Central memory CD8-positive, alpha-beta T cell (primary cell): ENCODE measurements at places on chromosomes 2 and 18.
A peak's percentile ranks its signal among the peaks of the same experiment; 100 is the strongest.

GRCh38 chr2:174593574-174594203, 3.9 kb downstream of the WIPF1 start:
- H3K4me1 ChIP-seq = peaks cover 63% of the 10 kb centered on the region
- no peaks in the 10 kb centered on the region for H3K27me3 ChIP-seq
- H3K36me3 ChIP-seq = peaks cover 58% of the 10 kb centered on the region
- peak overlapping the region; percentile 78 for H3K4me3 ChIP-seq
- peak overlapping the region; percentile 98 for H3K27ac ChIP-seq

- peak overlapping the region; percentile 6 for H3K27ac ChIP-seq
- H3K27me3 ChIP-seq = no peaks in the 10 kb centered on the region
- H3K36me3 ChIP-seq = peaks cover 9% of the 10 kb centered on the region
- peaks cover 68% of the 10 kb centered on the region for H3K4me1 ChIP-seq
Observed at GRCh38 chr2:37630776-37631175, 40.7 kb downstream of the CDC42EP3 start.

- H3K27ac ChIP-seq = no peak overlapping the region
- DNase-seq = no peak
- H3K36me3 ChIP-seq = peaks cover 1% of the 10 kb centered on the region
Observed at GRCh38 chr2:26675651-26676255, 16.8 kb upstream of the KCNK3 start.

GRCh38 chr18:28174181-28174905, 2.6 kb downstream of the CDH2 start:
- peaks cover 36% of the 10 kb centered on the region for H3K27me3 ChIP-seq
- no peak overlapping the region for H3K4me3 ChIP-seq
- H3K27ac ChIP-seq = no peak overlapping the region
- H3K36me3 ChIP-seq = no peaks in the 10 kb centered on the region
- no peak for DNase-seq

- no peak overlapping the region for H3K4me3 ChIP-seq
- no peak overlapping the region for H3K27ac ChIP-seq
- no peaks in the 10 kb centered on the region for H3K4me1 ChIP-seq
- H3K36me3 ChIP-seq = no peaks in the 10 kb centered on the region
- no peaks in the 10 kb centered on the region for H3K27me3 ChIP-seq
Observed at GRCh38 chr2:34416856-34417255, 817.8 kb upstream of the FAM98A start.

DNA sequence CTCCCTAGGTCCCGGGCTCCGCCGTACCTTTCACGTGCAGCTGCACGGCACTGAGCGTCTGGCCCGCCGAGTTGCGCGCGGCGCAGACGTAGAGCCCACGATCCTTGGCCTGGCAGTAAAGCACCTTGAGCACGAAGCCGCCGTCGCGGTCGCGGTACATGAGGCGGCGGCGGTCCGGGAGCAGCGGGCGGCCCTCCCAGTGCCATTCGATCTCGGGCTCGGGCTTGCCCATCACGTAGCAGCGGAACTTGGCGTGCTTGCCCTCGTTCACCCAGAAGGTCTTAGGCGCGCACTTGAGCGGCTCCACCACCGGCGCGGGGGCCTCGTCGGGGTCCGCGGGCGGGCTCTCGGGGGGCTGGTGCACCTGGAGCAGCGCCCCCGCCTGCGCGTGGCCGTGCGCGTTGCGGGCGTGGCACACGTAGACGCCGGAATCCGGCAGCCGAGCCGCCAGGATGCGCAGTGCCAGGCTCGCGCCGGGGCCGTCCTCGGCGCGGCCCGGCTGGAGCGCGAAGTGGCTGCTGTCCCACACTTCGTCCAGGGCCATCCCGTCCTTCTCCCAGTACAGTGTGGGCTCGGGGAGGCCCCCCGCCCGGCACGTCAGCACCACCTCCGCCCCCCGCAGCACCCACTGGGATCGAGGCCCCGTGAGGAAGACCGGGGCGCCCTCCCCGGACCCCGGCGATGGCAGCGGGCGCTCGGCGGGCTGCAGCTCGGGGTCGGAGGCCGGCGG, 980 bp downstream of the OBSL1 start:
- H3K36me3 ChIP-seq = no peaks in the 10 kb centered on the region
- H3K27me3 ChIP-seq = peaks cover 77% of the 10 kb centered on the region

- no peak for DNase-seq
- no peak overlapping the region for H3K27ac ChIP-seq
- peaks cover 19% of the 10 kb centered on the region for H3K27me3 ChIP-seq
- peaks cover 6% of the 10 kb centered on the region for H3K4me1 ChIP-seq
- H3K36me3 ChIP-seq = no peaks in the 10 kb centered on the region
Observed at GRCh38 chr2:118906186-118906585, 35.8 kb upstream of the MARCO start.

GRCh38 chr2:64212801-64213321, 68.6 kb upstream of the PELI1 start:
- H3K27me3 ChIP-seq = no peaks in the 10 kb centered on the region
- H3K36me3 ChIP-seq = peaks cover 2% of the 10 kb centered on the region
- H3K4me1 ChIP-seq = peaks cover 11% of the 10 kb centered on the region
- H3K27ac ChIP-seq = no peak overlapping the region

- DNase-seq = no peak
- H3K27ac ChIP-seq = no peak overlapping the region
- no peak overlapping the region for H3K4me3 ChIP-seq
- H3K27me3 ChIP-seq = no peaks in the 10 kb centered on the region
Observed at GRCh38 chr2:182941919-182942318, 75.5 kb upstream of the FRZB start.

DNA sequence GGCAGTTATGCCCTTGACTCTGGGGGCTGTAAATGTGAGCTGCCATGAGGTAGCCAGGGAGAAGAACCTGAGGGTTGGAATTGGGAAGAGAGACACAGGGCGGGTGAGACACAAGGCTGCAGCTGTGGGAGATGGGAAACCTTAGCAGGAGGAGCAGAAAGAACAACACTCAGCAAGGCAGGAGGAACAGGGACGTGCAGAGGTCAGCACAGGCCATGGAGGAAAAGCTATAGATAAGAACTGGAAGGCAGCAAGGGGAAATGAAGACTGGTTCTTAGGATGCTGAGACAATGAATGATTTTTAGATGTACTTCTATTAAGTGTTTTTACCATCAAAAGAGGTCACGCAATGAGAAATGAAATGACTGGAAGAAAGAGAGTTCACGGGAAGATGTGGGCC, 80.2 kb downstream of the USP40 start:
- H3K4me1 ChIP-seq = no peaks in the 10 kb centered on the region
- H3K36me3 ChIP-seq = peaks cover 20% of the 10 kb centered on the region
- peak overlapping the region; percentile 44 for H3K27ac ChIP-seq
- no peak overlapping the region for H3K4me3 ChIP-seq
- DNase-seq = no peak
- H3K27me3 ChIP-seq = no peaks in the 10 kb centered on the region

GRCh38 chr2:189131991-189132390, 47.6 kb downstream of the COL5A2 start:
- DNase-seq = no peak
- no peak overlapping the region for H3K4me3 ChIP-seq
- no peak overlapping the region for H3K27ac ChIP-seq

- H3K36me3 ChIP-seq = no peaks in the 10 kb centered on the region
- no peaks in the 10 kb centered on the region for H3K4me1 ChIP-seq
- no peak overlapping the region for H3K4me3 ChIP-seq
- H3K27me3 ChIP-seq = peaks cover 29% of the 10 kb centered on the region
- no peak for DNase-seq
- H3K27ac ChIP-seq = no peak overlapping the region
Observed at GRCh38 chr2:166157578-166157977, 29.8 kb upstream of the SCN1A start.

- no peak overlapping the region for H3K27ac ChIP-seq
- H3K4me3 ChIP-seq = no peak overlapping the region
- no peaks in the 10 kb centered on the region for H3K27me3 ChIP-seq
- DNase-seq = no peak
Observed at GRCh38 chr2:80429251-80429650, 124.7 kb upstream of the LRRTM1 start.

- no peaks in the 10 kb centered on the region for H3K4me1 ChIP-seq
- no peak overlapping the region for H3K27ac ChIP-seq
- DNase-seq = no peak
- peaks cover 1% of the 10 kb centered on the region for H3K36me3 ChIP-seq
Observed at GRCh38 chr2:185859506-185859905, 120.9 kb downstream of the FSIP2 start.

DNA sequence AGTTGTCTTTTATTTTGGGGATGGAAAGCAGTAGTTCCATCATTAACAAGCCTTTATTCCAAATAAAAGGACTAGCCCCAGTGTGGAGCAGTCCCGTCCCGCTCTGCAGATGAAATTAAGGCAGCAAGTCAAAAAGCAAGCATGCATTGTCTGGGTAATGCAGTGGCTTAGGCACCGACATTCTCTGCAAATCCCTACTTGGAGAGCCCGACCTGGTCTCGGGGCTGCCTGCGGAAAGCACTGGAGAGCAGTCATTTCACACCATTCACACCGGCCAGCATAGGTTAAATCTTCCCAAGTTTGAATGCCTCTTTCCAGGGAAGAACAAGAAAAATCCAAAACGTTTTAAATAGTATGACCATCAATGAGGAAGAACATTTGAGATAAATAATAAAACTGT, 24.4 kb upstream of the RAB12 start:
- H3K4me1 ChIP-seq = no peaks in the 10 kb centered on the region
- no peak for DNase-seq
- peaks cover 2% of the 10 kb centered on the region for H3K36me3 ChIP-seq
- peaks cover 65% of the 10 kb centered on the region for H3K27me3 ChIP-seq
- no peak overlapping the region for H3K27ac ChIP-seq

DNA sequence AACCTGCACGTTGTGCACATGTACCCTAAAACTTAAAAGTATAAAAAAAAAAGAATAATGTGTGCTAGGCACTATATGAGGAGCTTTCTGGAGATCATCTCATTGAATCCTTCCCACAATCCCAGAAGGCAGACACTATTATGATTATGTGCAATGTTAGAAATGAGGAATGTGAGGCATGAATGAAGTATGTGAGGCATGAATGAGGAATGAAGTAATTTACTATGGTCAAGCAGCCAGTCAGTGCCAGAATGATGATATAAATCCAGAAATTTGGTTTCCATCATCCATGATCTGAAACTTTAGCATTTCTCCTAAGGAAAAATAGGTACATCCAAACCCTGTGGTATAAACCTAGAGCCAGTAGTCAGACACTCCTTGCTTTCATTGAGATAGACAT, 42.0 kb downstream of the CCDC148 start:
- H3K4me3 ChIP-seq = no peak overlapping the region
- H3K4me1 ChIP-seq = no peaks in the 10 kb centered on the region
- peaks cover 38% of the 10 kb centered on the region for H3K27me3 ChIP-seq

DNA sequence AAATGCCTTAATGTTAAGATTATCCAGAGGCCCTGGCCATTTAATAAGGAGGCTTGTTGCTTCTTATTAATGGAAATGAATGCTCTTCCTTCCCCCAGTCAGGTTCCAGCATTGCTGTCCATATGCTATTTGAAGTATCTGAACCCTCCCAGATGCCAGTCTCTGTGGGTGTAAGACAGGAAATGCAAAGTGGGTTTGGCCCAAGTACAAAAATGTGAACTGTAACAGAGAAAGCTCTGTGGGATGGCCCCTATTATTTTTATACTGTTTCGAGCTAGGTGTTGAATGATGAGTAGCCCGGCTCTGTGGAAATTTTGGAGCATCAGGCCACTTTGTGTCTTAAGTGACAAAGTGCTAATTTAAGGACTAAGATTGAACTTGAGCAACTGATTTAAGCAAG, 141.0 kb downstream of the UXS1 start:
- H3K4me1 ChIP-seq = peaks cover 57% of the 10 kb centered on the region
- H3K27ac ChIP-seq = peak overlapping the region; percentile 63
- peak overlapping the region; percentile 64 for H3K4me3 ChIP-seq

GRCh38 chr18:79070486-79070885, 1.3 kb downstream of the ATP9B start:
- peaks cover 60% of the 10 kb centered on the region for H3K4me1 ChIP-seq
- peaks cover 19% of the 10 kb centered on the region for H3K36me3 ChIP-seq
- H3K4me3 ChIP-seq = peak overlapping the region; percentile 75
- peak overlapping the region; percentile 58 for H3K27ac ChIP-seq
- no peaks in the 10 kb centered on the region for H3K27me3 ChIP-seq

DNA sequence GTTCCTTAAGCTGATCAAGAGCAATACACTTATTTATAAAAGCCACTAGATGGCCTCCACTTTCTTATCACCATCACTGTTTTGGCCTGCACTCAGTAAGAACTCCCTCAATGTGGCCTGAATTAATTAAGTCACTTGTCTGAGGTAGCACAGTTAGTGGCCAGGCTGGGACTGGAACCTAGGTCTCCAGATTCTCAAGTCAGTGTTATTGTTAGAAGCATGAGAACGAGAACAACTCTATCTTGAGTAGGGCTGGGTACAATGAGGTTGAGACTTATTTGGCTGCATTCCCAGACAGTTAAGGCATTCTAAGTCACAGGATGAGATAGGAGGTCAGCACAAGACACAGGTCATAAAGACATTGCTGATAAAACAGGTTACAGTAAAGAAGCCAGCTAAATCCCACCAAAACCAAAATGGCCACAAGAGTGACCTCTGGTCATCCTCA, 115.8 kb downstream of the SS18 start:
- H3K27me3 ChIP-seq = peaks cover 9% of the 10 kb centered on the region
- H3K4me1 ChIP-seq = no peaks in the 10 kb centered on the region
- H3K36me3 ChIP-seq = no peaks in the 10 kb centered on the region
- H3K4me3 ChIP-seq = no peak overlapping the region

DNA sequence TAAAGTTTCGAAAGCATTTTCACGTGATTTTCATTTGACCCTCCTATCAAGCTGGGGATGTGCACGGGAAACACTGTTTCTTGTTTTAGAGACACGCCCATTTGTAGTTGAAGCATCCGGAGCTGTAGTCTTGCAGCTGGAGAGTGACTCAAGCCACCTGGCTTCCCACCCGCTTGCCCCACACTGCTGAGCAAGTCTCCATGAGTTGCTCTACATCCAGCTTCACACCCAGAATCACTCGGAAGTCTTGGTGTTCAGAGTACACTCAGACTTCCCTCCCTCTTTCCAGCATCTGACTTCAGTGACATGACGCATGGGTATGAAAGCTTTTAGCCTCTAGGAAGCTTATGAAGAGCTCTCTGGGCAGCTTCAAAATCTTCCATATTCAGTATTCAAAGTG, 262.4 kb downstream of the NBAS start:
- H3K4me3 ChIP-seq = no peak overlapping the region
- H3K27me3 ChIP-seq = no peaks in the 10 kb centered on the region
- no peak overlapping the region for H3K27ac ChIP-seq
- no peak for DNase-seq
